NCI-H1092 (cell line): ENCODE measurements at places on chromosomes 11 and 22.

DNA sequence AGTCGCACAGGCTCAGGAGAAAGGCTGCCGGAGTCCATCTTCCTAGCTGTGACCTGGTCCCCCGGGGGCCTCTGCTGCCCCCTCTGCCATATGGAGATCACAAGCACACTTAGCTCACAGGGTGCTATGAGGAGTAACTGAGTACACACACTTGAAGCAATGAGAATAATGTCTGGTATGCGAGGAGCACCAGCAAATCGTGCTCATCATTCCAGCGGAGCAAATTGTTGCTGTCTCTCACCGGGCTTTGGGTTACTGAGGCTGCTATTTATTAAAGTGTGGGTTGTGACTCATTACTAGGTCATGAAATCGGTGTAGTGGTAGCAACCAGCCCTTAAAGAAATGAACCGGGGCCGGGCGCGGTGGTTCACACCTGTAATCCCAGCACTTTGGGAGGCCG, 48.1 kb upstream of the EIF3D start:
- no peak for DNase-seq

DNA sequence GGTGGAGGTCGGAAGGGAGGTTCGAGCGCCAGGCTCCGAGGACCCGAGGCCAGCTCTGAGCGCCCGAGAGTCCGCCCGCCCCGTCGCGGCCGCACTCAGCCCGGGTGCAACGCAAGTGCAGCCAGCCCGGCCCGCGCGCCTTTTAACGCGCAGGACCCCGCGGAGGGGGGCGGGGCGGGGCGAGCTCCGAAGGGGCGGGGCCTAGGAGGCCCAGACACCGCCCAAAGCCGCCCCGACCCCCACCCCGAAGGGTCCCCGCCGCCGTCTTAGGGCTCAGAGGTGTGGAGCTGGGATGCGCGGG, at the start of gene PHOX2A:
Gene PHOX2A (minus strand): TSS at position 117 of the 301 bp plus-strand sequence. CDS start 172 bp downstream, outside the sequence.
- DNase-seq, result no peak

DNA sequence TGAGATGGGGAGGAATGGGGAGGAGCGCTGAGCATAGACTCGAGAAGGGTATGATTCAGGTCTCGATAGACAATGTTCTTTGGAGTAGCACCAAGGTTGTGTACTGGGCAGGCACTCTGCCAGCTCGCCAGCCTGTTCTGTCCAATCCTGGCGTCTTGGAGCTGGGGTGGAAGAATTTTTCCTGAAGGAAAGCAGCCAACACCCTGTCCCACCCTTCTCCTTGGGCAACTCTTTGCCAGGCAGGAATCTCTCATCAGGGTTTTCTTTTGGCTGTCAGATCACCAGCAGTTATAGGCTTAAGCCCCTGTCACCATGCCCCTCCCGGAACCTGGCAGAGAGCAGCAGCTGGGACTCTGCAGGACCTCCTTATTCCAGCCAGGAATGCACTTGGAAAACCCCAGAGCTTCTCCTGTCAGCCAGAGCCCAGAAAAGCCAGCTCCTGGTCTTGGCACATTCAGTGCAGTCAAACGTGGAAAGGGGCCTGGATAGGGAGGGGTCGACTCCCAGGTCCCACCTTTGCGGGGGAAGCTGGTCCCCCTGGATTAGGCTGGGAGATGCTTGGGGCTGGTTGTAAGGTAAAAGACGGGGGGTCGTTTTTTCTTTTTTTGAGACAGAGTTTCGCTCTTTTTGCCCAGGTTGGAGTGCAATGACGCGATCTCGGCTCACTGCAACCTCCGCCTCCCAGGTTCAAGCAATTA, 14.4 kb upstream of the SPTBN2 start:
- DNase-seq, result no peak

- no peak for DNase-seq
Measured at GRCh38 chr22:23363683-23364082, 183.4 kb downstream of the BCR start.

GRCh38 chr11:16737818-16738192, 642 bp upstream of the C11orf58 start:
- no peak for DNase-seq

DNA sequence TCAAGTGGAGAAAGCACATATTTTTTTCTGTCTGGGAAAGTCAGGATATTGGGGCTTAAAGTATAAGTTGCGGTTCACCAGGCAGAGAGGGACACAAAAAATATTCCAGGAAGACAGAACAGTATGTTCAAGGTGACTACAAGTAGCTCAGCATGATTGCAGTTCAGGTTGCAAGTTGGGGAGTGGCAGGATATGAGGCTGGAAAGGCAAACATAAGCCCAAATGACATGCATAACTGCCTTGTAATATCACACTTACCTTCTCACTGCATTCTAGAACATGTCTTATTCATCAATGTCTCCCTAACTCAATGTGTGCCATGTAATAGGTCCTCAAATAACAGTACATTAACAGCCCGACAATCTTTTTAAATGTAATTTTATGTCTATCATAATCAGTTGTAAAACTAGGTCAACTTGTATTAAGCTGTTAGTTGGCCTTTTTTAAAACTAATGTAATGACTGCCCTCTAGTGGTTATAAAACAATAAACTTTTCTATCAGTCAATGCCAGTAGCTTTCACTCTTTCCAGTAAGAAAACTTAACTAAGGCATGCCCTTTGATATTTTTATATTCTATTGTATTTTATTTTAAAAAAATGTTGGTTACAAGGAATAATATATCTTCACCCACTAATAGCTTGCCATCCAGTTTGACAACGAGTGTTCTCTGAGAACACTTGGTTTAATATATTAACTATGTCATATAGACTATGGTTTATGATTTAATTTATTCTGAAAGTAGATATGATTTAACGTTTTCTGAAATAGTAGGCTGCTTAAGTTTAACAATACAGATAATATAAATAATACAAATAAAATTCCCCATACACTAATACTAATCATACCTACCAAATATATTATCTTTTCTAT, 39.4 kb upstream of the CFAP300 start:
- DNase-seq, result no peak

GRCh38 chr11:34161812-34162492, 56.5 kb downstream of the NAT10 start:
- DNase-seq, result no peak

DNA sequence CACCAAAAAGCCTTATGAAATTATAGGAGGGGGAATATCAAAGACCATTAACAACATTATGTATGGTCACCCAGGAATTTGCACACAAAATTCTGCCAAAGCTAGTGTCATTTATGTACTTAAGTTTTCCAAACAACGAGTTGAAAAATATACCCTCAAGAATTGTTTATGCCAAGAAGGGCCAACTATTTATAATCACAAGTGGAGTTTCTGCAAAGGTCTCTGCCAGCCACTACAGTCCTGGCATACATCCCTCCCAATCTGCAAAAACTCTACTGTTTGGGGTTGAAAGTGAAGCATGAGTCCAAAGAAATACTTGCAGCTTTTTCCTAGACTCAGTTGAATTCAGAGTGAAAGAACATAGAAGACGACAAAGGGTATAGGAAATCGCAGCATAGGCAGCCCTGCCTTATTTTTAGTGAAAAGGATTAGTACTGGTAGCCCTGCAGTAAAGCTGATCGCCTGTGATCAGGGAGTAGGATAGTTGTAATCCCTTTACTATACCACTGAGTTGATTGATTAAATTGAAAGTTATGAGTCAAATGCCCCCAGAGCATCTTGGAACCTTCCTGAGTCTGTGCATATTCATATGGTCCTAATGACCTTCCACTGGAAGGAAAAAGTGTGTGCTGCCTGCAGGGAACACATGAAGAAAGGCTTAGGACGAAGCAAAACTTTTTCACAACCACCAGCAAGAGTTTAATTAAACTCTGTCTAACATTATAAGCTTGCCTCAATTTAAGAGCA, 144.0 kb downstream of the SPON1 start:
- no peak for DNase-seq

GRCh38 chr22:37219533-37219932, 7.3 kb upstream of the SSTR3 start:
- DNase-seq, result no peak

DNA sequence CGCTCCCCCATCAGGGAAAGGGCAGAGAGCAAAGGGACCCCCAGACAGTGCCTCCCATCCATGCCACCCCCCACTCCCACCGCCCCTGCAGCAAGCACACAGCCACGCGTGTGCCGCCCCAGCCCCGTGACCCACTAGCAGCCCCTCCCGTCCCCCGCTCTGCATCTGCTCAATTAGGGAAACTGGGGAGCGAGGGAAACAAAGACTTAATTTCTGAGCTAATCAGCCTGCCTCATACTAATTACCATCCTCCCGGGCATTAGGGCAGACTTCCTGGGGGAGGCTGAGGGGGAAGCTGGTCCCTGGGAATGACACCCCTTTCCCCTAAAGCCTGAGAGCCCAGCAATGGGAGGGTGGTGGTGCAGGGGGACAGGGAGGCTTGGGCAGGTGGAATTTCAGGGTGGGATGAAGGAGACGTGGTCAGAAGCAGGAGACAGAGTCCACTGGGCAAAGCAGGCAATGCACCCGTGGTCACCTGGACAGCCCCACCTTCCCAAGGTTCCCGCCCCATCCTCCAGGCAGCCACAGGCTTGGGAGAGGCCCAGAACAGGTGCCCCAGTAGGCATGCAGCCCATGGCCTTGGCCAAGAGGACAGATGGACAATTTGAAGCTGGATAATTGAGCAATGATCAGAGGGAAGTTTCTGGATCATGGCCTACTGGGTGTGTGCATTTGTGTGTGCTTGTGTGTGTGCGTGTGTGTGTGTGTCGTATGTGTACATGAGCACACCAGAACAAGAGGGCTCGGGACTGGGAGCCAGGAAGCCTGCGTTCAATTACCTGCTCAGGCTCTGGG, 20.6 kb downstream of the ELFN2 start:
- no peak for DNase-seq

DNA sequence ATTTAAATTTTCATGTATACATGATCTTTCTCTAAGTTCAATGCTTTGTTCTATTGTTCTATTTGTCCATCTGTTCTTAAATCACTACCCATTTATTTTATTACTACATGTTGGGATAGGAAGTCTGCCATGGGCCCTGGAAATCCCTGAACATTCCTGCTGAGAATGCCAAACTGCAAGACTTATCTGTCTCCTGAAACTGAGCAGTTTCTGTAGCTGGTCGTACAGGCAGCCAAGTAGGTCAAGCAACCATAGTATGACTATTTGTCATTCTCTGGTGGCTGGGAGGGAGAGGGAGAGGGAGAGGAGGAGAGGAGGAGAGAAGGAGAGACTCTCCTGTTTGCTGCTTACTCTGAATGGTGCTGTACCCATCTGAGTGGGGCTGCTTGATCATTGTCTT, 82.8 kb upstream of the SNX19 start:
- no peak for DNase-seq

GRCh38 chr22:50271519-50271970, 1.4 kb upstream of the MAPK11 start:
- no peak for DNase-seq

GRCh38 chr22:19196841-19197612, 18.5 kb upstream of the SLC25A1 start:
- no peak for DNase-seq

- DNase-seq, result no peak
Measured at GRCh38 chr11:128621601-128622501, 34.5 kb upstream of the ETS1 start.

DNA sequence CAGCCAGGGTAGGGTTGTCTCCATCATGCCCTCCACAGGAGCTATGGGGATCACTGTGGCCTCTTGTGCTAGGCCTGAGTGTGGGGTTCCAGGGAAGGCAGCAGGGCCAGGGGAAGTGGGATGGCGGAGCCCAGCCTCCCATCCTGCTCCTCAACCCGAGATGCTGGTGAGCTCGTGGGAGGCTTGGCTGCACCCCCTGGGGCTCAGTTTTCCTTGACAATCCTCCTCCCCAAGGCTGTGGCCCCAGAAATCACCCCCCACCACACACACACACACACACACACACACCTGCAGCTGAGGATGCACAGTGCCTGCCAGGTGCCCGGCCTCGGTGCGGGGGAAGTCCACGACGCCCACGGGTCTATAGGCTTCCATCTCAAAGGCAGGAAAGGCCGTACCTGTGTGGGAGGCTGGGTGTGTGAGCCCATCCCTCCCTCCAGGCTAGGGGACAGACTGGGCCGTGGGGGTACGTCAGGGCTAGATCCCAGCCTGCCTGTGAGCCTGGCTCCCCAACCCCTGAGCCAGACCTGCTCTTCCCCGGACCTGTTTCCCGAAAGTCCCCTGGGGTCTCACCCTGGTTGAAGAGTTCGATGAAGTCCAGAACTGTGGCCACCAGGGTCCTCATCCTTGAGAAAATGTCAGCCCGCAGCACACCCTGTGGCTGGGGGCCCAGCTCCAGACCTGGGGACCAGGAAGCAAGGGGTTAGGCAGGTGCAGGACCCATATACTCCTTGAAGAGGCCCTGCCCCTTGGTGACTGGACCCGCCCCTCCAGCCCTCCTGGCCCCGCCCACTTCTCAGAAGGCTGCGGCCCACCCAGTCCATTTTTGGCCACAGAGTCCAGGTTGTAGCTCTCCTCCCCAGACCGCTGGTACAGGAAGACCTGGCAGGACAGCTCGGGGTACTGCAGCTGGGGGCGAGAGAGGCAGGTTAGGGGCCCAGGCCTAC, 5.2 kb upstream of the TBX10 start:
- no peak for DNase-seq

DNA sequence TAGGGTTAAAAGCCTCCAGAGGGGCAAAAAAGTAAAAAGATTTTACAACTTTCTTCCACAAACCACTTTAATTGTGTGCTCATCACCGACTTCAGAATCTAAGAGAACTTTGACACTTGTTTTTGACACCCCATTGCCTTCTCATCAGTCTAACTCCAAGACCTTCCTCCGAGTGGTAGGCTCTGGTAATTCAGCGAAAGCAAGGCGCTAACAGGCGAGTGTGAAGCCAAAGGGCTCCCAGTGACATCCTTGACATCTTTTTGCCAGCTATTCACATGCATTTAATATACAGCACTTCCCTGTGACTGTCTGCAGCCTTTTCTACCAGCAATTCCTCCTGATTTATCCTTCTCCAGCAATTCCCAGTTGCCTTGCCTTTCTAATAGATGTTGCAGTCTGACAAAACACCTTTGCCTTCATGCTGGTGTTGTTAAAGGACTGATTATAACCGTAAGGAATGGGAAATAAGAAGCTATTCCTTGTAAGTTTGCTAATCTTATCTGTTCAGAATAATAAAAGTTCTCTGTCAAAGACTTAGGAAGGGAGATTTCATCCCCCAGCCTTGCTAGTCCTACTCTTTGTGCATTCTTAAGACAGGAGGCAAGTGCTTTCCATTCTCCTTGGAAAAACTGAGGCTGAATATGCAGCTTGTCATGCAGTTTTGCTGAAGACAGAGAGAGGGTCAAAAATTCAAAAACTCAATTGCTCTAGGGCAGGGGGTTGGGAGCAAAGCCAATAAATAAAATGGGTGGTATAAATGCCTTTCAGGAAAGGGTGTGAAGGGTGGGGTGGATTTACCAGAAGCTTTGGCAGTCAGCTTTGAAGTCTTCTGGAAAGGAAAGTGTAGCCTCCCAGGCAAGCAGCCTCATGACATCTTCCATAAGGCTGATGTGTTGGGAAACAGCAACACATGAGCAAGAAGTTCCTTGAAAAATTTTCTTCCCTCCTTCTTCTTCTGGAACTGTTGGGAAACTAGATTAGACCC, 39.1 kb downstream of the SNX19 start:
- no peak for DNase-seq

DNA sequence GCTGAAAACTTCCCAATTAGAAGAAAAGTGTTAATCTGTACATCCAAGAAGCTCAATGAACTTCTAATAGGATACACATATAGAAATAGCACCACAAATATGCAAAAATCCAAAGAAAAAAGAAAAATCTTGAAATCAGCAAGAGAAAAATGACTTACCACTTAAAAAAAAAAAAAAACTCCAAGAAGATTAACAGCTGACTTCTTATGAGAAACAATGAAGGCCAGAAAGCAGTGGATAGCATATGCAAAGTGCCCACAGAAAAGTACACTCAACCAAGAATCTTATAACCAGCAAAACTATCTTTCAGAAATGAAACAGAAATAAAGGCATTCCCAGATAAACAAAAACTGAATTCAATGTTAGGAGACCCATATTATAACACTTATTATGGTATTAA, 29.9 kb upstream of the OR5B12 start:
- DNase-seq, result no peak

- DNase-seq, result no peak
Measured at GRCh38 chr11:6695377-6695776, 12.2 kb upstream of the MRPL17 start.
